K562 (cell line): ENCODE measurements at places on chromosomes 11 and 22. TPM values are rescaled to one million over a fixed set of nuclear protein-coding genes. Genes with fewer than 3 reads are reported as not detected.

- H3K4me1 ChIP-seq, result peaks cover 11% of the 10 kb centered on the region; the same call in 1 of the 3 replicates
- peak within 1 kb of the TSS; percentile 85 for H3K4me3 ChIP-seq
- peak; percentile 96 for DNase-seq
- peaks cover 35% of the 10 kb centered on the region for H3K36me3 ChIP-seq
- H3K27me3 ChIP-seq, result no peaks in the 10 kb centered on the region
- H3K27ac ChIP-seq, result peak within 1 kb of the TSS; percentile 94
Observed at GRCh38 chr11:117232092-117232878, at the start of gene RNF214. Gene RNF214 (plus strand): TSS chr11:117232671. CDS start chr11:117234273, 1,602 bp downstream.

DNA sequence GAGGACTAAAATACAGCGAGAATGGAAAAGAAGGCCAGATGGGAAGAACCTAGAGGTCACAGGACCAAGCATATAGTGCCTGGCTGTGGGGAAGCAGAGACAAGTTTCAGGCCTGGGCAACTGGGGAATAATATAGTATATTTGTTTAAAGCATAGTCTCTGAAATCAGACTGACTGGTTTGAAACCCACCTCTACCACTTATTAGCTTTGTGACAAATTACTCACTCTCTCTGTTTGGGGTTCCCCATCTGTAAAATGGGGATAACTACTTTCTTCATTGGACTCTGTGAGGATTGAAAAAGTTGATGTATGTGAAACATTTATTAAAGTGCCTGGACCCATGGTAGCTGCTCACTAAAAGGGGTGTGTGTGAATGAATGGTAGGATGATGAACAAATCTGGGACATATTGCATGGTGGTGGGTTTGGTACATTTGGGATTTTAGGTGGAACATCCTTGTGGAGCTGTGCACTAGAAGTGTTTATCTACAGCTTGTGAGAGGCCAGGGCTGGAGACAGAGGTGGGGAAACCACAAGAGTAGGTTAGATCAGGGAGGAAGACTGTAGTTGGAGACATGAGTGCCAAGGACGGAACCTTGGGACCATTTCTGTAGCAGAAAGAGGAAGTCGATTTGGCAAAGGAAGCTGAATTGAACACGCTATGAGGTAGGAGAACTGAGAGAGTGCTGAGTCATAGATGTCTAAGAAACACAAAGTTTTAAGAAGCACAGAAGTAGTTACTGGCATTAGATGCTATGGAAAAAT is 52.6 kb downstream of the SWAP70 start:
- no peaks in the 10 kb centered on the region for H3K27me3 ChIP-seq
- H3K4me3 ChIP-seq, result no peak overlapping the region
- H3K4me1 ChIP-seq, result peaks cover 12% of the 10 kb centered on the region
- DNase-seq, result peak; percentile 66
- peak overlapping the region; percentile 55; the same call in 2 of the 3 replicates for H3K27ac ChIP-seq
- H3K36me3 ChIP-seq, result no peaks in the 10 kb centered on the region; the same call in 2 of the 3 replicates

DNA sequence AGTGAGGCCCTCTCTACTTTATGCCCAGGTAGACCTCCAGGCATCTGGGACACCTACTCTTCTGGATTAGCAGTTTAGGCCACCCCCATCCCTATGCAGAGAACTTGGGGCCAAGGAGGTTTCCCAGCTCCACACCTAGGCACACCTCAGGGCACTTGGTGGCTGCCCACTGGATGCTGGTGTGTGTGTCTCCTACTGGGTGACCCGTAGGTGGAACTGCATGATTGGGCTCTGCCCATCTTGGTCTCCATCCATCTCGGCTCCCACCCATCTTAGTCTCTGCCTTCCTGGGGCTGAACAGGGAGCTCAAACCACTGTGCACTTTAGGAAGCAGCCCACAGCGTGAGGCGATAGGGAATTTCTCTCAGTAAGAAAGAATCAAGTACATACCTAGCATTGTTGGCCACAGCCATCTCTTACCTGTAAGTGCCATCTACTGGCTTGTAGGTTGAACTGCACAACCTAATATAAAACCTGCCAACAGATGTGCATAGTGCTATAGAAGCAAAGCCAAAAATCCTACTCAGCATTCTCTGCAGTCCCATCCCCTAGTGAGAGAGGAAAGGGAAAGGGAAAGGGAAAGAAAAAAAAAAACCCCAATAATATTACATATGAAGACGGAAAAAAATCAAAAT is 61.6 kb upstream of the PTPN5 start:
- no peaks in the 10 kb centered on the region for H3K4me1 ChIP-seq
- no peak overlapping the region for H3K27ac ChIP-seq
- H3K36me3 ChIP-seq, result no peaks in the 10 kb centered on the region
- DNase-seq, result no peak
- H3K4me3 ChIP-seq, result no peak overlapping the region

GRCh38 chr22:23697031-23697970 is 6.5 kb downstream of the RGL4 start:
- H3K27me3 ChIP-seq, result no peaks in the 10 kb centered on the region
- peaks cover 69% of the 10 kb centered on the region for H3K36me3 ChIP-seq
- no peaks in the 10 kb centered on the region for H3K4me1 ChIP-seq
- no peak for DNase-seq
- no peak overlapping the region for H3K27ac ChIP-seq
- H3K4me3 ChIP-seq, result no peak overlapping the region

GRCh38 chr11:134905517-134905916 is 493.5 kb upstream of the B3GAT1 start:
- H3K4me3 ChIP-seq, result no peak overlapping the region
- H3K27ac ChIP-seq, result no peak overlapping the region
- H3K27me3 ChIP-seq, result peaks cover 3% of the 10 kb centered on the region; the same call in 2 of the 3 replicates
- no peaks in the 10 kb centered on the region for H3K36me3 ChIP-seq
- no peaks in the 10 kb centered on the region for H3K4me1 ChIP-seq

Gene CARD18
- total RNA-seq, result 3.2 and 3.5 TPM in 2 replicates

Gene GRM5
- total RNA-seq, result not detected in 2 replicates

Gene MS4A7
- total RNA-seq, result 0.20 TPM in 1 of 2 replicates, not detected in the other
